ENCODE measurements at places on chromosomes 2 and 18. TPM values are rescaled to one million over a fixed set of nuclear protein-coding genes. Genes with fewer than 3 reads are reported as not detected.

CSRNP3 gene
- 6.6 TPM for total RNA-seq

TMEM17 gene
- 2.5 TPM for total RNA-seq

DNA sequence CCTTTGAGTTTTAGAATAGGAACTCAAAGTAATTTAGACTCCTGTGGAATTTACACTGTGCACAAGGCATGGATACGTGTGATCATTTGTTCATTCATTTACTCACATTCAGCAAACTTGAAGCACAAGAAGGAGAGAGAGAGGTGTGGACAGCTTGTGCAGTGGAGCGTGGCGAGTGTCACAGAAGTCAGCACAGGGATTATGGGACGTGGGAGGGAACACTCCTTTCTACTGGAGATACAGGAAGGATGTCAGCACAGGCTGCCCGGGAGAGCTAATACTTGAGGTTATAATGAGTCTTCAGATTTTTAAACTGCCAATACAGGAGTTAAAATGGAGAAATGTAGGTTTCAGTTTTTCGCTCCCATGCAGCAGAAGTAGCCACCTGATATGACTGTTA is 7.0 kb downstream of the FAM228A start:
- no peak for DNase-seq

- DNase-seq = peak; percentile 81
Measured at GRCh38 chr2:202149155-202149762, 76.2 kb downstream of the KIAA2012 start.

- no peak for DNase-seq
Measured at GRCh38 chr2:136129601-136130000, 11.7 kb upstream of the CXCR4 start.

GRCh38 chr2:230582851-230583283 is 129.8 kb upstream of the CAB39 start:
- no peak for DNase-seq

TRIB2 gene
- 34.2 TPM for total RNA-seq

DNA sequence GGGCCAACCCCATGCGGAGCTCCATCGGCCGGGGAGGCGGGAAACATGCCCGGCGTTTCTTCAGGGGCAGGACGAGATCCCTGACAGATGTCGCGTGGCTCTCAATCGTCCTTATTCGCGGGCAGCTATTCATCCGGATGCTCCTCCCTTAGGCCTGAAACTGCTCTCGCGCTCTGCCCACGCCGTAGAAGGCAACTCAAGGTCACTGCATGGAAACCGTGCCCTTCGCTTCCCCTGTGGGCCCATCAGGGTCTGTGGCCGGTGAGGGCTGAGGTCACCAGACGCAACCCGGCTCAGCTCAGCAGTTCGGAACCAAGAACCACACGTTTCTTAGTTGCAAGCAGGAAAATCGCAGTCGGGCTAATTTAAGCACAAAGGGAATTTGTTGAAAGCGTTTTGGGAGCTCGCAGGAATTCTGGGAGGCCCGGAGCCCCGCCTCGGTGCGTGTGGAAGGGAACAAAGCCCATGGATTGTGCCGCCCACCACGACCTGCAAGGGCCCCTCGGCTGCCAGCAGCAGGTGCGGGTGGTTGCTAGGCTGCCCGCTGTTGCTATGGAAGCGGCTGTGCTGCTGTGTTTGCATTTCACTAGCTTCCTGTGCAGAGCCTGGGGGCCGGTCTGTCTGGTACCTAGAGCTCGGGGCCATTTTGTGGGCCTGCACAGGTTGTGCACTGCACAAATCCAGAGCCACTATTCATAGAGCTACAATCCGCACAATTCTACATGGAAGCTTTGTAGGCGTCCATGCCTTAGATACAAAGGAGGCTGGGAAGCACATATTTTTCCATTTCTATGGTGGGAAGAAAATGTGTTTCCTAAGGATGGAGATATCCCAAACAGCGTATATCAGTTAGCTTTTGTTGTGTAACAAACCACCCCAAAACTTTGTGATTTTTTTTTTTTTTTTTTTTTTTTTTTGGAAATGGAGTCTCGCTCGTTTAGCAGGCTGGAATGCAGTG is 6.0 kb upstream of the ALLC start:
- DNase-seq = no peak

DNA sequence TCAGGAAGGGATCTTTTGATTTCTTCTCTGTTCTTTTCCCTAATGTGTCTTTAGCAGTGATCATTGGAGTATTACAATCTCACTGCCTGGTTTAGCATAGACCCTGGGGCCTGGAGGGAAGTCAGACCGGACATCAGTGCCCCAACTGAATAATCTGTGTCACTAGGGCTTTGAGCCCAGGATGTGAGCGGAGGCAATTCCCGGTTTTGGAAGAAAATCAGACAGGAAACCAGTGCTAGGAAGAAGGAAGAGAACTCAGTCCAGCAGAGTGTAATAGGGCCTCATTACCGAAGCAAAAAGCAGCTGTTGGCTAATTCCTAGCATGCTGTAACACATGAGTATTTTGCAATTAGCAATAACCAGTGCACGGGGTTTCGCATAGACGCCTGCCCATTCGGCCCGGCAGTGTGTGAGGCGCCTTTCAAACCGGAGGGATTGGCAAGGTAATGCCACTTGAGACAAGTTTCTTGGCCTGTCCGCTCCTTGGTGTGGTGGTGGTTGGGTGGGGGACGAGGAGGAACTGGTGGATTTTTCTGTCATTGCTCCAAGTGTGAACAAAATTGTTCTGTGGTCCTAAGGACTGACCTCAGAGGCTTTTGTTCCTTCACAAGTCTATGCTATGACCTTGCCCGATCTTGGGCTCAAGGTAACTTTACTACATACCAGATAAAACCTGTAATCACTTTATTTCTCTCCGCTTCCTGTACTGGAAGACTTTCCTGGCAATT is 2.8 kb downstream of the FOSL2 start:
- DNase-seq = peak; percentile 91

GRCh38 chr2:76128622-76129021 is 417.9 kb upstream of the GCFC2 start:
- no peak for DNase-seq

All from sigmoid colon (tissue), 7 donors.